ENCODE measurements at places on chromosomes 2 and 18.
A peak's percentile ranks its signal among the peaks of the same experiment; 100 is the strongest.

DNA sequence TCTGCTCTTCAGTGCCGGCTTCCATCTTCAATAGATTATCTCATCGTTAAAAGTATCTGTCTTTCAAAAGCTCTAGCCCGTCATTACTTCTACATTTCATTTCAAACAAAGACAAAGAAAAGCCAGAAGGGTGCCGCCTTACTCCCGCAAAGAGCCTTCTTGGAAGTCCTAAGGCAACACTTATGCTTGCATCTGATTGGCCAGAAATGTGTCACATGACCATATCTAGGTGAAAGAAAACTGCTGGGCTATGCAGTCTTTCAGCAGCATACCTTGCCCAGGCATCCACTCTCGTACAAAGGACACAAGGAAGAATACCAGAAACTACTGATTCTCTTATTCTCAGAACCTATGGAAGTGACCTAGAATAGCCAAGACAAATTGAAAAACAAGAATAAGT, 217.1 kb upstream of the SLC35G4 start:
- no peak for DNase-seq

DNA sequence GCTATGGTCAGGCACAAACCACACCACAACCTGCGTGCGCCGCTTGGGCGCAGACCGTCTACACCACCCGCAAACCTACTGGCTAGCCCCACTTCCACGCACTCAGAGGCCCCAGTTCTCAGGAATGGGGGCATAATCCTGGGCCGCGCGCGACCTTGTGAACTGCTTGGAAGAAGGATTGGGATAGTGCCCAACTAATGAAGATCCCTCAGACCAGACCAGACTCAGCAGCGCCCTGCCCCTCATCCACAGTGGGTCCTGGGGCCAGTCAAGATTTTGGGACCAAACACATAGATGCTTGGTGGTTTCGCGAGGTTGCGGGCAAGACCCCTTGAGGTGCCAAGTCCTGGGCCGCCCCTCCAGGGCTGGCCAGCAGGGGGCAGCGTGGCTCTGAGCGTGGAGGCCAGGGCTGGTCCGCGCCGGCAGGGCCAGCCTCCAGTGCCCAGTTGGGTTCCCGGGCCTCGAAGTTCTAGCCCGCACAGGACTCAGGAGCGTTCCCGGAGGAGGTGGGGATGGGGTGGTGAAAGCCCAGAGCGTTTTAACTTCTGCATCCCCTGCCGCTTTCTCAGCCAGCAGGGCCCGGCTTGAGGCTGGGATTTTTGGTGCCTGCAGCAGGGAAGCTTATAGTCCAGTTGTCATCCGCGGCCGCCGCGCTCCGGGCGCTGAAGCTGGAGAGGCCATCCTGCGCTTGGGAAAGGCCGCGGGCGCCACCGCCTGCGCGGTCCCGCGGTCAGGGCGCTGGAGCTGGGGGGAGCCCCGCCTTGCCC, 8.3 kb downstream of the OSR1 start:
- DNase-seq: peak; percentile 85

- DNase-seq: no peak
Measured at GRCh38 chr2:236558036-236558435, 11.6 kb upstream of the ACKR3 start.

GRCh38 chr18:12333506-12334290, 25.7 kb downstream of the TUBB6 start:
- no peak for DNase-seq

DNA sequence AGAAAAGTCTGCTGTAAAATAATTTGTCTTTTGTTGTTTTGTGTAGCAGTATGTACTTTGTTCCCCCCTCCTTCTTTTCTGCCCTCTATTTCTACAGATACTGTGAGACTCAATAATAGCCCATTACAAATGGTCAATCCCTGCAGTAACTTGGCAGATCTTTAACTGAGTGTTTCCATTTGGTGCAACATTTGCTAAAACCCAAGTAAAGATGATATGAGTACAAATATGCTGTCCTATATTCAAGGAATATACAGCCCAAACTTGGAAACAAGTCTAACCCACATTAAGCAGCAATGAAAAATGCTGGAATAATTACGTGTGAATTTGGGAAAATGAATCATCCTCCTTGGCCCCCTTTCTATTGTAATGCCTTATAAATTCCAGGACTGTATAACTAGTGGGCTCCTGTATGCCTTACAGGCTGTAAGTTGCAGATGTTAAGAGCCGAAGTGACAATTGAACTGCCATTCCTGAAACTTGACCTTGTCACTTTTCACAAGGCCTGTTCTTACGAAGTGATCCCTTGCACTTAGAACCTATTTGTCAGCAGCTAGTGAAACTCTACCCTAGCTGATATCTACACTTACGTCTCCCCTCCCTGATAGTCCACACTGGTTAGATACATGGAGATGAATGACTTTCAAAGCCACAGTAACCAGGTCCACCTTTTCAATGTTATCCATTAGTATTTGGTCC, 104.9 kb downstream of the IRS1 start:
- no peak for DNase-seq

- no peak for DNase-seq
Measured at GRCh38 chr2:40384233-40384632, 67.7 kb downstream of the SLC8A1 start.

DNA sequence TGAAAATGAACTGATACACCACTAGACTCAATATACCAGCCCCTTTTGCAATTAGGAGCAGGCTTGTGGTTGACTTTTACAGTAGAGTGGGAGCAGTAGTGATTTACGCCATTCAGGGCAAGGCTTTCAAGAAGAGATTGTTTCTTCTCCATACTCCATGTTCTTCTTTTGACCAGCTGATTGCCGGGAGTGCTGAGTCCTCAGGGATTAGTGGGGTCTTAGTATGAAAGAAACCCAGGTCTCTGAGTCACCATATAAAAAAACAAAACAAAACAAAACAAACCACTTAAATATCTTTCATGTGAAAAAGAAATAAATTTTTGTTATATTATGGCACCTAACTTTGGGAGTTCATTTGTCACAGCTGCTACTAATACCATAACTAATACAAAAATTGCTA, 465.6 kb upstream of the TRIB2 start:
- no peak for DNase-seq

- no peak for DNase-seq
Measured at GRCh38 chr2:69501301-69501700, 64.1 kb upstream of the NFU1 start.

- DNase-seq: no peak
Measured at GRCh38 chr2:240458900-240459391, 23.5 kb downstream of the GPC1 start.

- DNase-seq: no peak
Measured at GRCh38 chr2:236584521-236585384, 15.1 kb downstream of the ACKR3 start.

DNA sequence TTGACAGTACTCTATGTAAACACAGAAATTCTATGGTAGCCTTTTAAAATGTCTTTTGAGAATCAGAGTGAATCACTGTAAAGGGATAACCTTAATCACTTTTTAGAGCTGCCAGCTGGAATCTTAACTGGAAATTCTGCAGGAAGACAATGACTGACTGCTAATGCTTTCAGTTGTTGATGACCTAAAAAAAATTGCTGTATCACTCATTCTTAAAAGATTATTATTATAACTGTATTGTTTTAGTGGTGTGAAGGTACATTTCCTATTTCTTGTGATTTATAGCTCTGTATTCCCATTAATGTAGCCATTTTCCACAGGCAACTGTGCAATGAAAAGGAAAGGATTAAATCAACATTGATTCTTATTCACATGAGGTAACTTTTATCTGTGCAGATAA, 260.5 kb downstream of the CALCRL start:
- DNase-seq: no peak

- DNase-seq: no peak
Measured at GRCh38 chr2:239822146-239822831, 202.9 kb downstream of the NDUFA10 start.

DNA sequence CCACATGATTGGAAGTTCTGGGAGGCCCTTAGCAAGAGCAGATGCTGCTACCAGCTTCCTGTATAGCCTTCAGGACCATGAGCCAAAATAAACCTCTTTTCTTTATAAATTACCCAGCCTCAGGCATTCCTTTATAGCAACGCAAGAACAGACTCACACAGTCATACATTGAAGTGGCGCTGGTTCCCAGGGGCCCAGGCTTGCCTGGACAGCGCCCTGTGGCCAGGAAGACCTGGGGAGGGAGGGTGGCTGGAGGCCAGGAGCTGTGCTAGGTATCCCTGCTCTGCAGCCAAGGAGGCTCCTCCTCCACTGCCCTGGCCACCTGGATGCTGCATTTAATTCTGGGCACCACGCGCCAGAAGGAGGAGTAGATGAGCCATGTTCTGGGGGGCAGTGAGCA, 98.1 kb downstream of the AGAP1 start:
- DNase-seq: no peak

- DNase-seq: no peak
Measured at GRCh38 chr18:1252534-1252933, 347.9 kb downstream of the ADCYAP1 start.

DNA sequence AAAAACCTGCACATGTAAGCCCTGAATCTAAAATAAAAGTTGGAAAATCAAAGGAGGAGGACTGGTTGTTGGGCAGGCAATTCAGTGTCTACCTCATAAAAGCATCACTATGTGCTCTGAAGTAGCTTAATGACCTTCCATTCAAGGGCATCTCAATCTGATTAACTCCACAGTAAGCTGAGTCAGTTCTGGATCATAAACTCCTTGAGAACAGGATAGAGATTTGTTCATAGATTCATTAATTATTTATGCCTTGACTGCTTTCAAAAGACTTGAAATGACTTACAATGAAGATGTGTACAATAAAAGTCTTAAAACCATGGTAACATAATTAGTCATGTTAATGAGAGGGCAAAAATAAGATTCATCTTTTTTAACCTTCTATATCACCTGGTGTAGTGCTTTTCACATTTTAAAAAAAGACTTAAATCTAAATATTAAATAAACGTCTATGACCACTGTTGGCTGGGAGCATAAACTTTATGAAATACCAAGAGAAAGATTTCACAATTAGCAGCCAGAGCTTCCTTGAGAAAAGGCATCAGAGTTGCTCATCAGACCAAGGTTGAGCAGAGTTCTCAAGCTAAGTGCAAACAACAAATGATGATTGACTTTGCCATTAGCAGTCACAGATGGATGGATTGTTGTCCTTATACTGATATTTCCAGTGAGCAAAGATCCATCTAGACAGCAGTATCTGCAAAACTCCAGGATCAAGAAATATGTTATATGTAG, 237.3 kb upstream of the THUMPD2 start:
- no peak for DNase-seq

DNA sequence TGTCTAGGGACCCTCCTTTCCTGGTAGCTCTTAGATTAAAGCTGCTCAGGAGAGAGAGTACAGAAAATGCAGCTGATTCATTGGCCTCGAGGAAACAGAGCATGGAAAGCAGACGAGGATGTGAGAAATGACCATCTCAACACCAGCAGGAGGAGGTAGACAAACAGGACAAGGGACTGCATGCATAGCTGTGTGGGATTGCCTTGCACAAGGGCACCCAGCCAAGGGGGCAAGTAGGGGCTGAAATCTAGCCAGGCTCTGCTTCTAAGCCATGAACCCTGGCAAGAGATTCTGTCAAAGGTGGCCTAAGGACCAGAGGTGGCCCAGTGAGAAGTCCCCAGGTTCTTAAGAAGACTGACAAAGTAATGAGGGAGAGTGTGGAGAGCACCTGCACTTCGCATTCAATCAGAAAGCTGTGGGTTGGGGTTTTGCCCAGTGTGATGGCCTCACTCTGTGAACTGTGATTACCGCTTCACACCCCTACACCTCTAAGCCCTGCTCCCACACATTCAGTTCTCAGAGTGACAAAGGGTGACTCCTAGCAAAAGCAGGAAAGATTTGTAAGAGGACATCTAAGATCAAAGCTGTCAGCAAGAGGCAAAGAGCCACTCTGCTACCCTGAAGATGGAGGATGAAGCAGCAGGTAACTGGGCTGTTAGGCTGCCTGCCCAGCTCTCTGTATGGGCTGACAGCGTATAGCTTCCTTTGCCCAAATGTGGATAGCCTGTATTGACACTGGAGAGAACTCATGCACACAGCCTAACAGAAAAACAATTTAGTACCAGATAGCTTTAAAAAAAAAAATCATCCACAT, 151.3 kb upstream of the PELI1 start:
- no peak for DNase-seq

DNA sequence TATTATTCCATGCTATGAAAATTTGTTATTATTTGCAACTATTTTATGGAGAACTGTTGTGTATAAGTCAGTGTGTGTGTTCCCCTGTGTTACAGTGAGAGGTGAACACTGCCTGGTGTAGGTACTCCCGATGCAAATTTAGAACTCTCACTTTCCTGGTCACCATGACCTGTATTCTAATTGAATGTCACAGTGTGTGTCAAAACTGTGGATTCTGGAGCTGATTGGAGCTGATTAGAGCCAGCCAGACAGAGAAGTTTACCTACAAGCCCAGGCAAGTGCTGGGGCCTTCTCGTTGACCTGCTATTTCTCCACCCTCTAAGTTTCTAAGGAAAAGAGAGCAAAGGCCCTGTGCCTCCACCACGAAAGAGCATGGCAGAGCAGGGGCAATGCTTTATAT, 216.0 kb downstream of the NYAP2 start:
- no peak for DNase-seq

GRCh38 chr2:72494392-72494791, 331.4 kb downstream of the EXOC6B start:
- no peak for DNase-seq

DNA sequence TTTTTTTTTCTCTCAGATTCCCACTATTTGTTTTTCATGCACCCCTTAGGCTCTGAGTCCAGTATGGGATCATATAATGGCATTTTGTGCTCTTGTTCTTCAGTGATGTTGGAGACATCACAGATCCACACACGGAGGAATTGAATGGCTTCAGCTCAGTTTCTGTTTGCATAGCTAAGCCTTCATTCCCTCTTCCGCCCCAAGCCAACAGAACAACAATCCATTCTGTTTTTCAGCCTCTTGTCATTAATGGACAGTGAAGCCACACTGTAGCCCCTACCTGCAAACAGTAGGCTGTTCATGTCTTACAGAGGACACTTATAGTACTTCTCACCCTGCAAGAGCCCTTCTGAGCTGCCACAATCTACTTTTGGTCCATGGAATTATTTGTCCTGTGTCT, 64.0 kb upstream of the ZSWIM2 start:
- DNase-seq: no peak

DNA sequence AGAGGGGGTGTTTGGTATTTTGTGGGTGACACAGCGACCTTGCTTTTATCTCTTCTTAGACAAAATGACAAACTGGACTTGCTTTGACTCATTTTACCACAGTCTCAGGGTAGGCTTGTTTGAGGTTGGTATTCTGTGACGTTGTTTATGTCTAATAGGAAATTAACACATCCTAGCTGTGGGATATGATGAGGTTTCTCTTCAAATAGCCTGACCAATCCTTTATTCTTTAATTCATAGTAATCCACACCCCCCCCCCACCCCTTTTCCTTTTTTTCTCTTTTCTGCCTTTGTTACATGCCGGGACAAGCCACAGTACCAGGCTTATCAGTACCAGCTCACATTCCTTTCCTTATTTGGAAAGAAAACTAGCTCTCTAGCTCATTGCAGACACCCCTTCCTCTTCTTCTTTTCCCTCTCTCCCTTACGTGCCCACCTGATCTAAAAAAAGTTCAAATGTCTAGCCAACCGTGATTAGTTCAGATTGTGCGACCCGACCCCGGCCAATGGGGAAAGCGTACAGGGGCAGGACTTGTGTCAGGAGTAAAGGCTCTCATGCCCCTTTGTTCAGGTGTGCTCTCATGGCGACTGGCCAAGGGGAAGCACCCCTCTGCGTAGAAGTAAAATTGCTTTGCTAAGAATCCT, 52.2 kb upstream of the PTPRM start:
- no peak for DNase-seq

All from 8988T (cell line).